PC-9 (cell line): ENCODE measurements at places on chromosomes 1 and 21. TPM values are rescaled to one million over a fixed set of nuclear protein-coding genes. Genes with fewer than 3 reads are reported as not detected.

DNA sequence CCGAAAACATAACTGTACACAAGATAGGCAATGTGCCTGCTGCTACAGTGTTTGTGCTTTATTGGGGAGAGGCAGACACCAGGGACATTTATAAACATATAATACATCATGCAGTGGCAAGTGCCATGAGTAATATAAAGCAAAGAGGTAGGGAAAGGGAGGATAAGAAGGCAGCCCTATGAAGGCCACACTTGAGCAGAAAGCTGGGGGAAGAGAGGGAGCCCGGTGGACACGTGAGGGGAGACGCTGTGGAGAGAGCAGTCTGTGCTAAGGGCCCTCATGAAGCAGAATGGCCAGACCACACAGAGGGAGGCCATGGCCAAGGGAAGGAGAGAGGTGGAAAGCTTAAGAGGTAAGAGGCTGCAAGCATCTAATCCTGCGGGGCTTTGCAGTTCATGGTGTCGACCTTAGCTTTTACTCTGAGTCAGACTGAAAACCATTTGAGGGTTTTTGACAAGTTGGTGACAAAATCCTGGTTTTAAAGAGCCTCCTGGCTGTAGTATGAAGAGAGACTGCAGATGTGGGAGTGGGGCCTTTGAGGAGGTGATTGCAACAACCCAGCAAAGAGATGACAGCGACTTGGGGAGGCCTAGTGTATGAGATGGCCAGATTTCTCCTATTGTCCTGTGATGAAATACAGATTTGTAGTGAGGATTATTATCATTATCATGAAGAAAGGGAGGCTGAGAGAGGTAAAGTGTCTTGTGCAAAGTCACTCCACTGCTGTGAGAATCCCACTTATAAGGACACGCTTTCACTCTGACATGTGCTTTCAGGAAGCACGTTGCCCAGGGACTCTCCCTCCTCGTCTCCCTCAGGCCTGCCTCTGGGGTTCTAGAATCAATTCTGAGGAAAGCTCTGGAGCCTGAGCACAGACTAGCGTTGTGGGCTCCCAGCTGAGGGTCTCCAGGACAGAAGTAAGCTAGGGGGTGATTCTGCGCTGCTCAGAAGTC is 192.9 kb downstream of the RHOU start:
- H3K4me1 ChIP-seq, result no peaks in the 10 kb centered on the region
- no peak overlapping the region for H3K4me3 ChIP-seq
- H3K36me3 ChIP-seq, result no peaks in the 10 kb centered on the region
- DNase-seq, result no peak
- H3K27ac ChIP-seq, result no peak overlapping the region

DNA sequence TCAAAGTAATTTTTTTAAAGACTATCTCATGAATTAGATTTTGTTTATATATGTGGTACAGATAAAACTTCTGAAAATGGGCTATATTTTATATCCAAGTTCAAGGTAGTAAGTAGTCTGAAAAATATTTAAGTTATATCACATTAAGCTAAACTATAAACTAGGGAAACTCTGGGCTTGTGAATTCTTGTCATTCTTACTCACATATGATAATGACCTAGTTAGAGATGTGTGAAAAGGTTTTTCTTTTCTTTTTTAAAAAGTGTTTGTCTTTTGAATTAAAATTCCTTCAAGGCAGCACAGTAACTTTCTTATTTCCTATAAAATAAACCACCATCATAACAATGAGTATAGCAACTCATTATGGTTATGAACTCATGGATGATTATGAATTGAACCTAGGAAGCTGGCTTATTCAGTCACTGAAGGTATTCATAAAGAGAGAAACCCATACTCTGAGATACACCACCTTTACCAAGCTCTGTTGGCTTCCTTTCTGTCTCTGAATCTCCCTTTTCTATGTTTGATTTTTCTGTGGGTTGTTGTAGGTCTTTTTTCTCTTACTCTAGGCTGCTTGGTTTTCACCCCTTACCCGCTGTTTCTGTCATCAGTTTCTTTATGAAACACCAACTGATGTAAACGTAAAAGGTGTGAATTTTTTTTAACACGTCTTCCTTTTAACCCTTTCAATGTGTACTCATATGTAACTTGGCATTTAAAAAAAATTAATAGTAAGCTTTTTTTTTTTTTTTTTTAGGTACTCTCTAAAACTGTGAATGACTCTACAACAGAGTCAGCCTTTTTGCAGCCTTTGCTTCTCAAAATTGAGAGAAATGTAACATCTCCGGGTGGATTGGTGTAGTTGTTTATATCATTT is 25.2 kb downstream of the IL12RB2 start:
- H3K27me3 ChIP-seq, result no peaks in the 10 kb centered on the region
- DNase-seq, result no peak

GRCh38 chr1:4851385-4852065 is 197.1 kb downstream of the AJAP1 start:
- H3K27me3 ChIP-seq, result no peaks in the 10 kb centered on the region
- DNase-seq, result no peak
- no peak overlapping the region for H3K27ac ChIP-seq
- no peaks in the 10 kb centered on the region for H3K4me1 ChIP-seq
- no peak overlapping the region for H3K4me3 ChIP-seq
- H3K36me3 ChIP-seq, result no peaks in the 10 kb centered on the region

GRCh38 chr21:14592296-14593000 is 46.3 kb upstream of the SAMSN1 start:
- H3K4me3 ChIP-seq, result no peak overlapping the region
- H3K4me1 ChIP-seq, result no peaks in the 10 kb centered on the region
- no peak overlapping the region for H3K27ac ChIP-seq
- no peaks in the 10 kb centered on the region for H3K36me3 ChIP-seq
- H3K27me3 ChIP-seq, result no peaks in the 10 kb centered on the region
- DNase-seq, result no peak

- H3K36me3 ChIP-seq, result no peaks in the 10 kb centered on the region
- H3K27ac ChIP-seq, result no peak overlapping the region
- no peaks in the 10 kb centered on the region for H3K4me1 ChIP-seq
- no peaks in the 10 kb centered on the region for H3K27me3 ChIP-seq
- DNase-seq, result no peak
- no peak overlapping the region for H3K4me3 ChIP-seq
Measured at GRCh38 chr1:174671826-174672225, 224.1 kb downstream of the GPR52 start.

- DNase-seq, result no peak
- H3K4me1 ChIP-seq, result no peaks in the 10 kb centered on the region
- no peaks in the 10 kb centered on the region for H3K27me3 ChIP-seq
- H3K36me3 ChIP-seq, result no peaks in the 10 kb centered on the region
Measured at GRCh38 chr1:54339126-54339525, 67.1 kb downstream of the SSBP3 start.

HUNK gene
- total RNA-seq, result not detected in 2 replicates

ACBD6 gene
- total RNA-seq, result 52.2 and 61.0 TPM in 2 replicates

ERICH3 gene
- total RNA-seq, result not detected in 2 replicates
